NCI-H774 (cell line): ENCODE measurements at places on chromosomes 2 and 18.

DNA sequence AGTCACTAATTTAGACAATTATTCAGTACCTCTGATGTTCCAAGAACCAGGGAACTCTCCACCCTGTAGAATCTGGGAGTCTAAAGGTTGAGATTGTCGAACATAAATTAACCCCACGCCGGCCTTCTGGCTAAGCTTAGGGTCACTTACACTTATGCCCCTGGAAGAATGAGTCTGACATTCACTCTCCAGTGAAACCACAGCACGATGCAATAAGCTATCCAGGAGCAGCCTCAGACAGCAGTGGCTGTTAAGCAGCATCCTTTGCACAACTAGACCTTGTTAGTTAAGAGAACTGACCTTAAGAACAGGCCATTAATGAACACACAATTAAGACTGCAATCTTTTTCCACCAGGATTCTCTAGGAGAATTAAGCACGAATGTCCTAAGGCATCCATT, 25.0 kb downstream of the SH3YL1 start:
- no peak for DNase-seq

DNA sequence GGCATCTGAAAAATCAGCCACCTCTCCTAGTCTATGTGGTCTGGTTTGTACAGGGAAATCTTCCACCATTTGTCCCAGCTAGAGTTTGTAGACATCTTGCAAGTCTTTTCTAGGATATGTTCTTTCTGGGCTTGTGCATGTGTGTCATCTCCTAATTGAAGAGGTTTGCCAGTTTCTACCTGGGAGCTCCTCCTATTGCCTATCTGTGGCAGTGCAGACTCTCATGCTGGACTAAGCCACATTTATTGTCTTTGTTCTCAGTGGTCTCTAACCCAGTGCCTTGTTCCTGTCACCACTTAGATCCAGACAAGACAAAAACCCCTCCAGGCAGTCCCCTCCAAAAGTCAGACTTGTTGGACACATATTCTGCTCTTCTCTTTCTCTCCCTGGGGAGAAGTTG, 72.0 kb upstream of the MRPS9 start:
- no peak for DNase-seq

DNA sequence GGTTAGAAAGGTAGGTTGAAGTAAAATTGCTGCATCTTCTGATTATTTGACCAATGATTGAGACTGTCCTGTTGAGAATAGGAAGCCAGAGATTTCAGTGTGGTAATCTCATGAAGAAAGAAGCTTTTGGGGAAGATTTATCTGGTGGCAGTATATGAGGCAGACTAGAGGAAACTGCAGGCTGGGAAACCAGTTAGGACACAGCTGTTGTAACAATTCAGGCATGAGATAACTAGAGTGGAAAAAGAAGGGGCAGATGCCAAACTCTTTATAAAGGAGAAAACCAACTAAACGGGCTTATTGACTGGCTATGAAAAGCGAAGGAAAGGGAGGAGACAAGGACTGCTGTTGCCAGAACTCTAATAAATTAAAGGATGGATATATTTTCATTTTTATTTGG, 155.6 kb downstream of the TTC27 start:
- DNase-seq = no peak

GRCh38 chr2:236975766-236976165, 109.9 kb upstream of the COPS8 start:
- DNase-seq = no peak

DNA sequence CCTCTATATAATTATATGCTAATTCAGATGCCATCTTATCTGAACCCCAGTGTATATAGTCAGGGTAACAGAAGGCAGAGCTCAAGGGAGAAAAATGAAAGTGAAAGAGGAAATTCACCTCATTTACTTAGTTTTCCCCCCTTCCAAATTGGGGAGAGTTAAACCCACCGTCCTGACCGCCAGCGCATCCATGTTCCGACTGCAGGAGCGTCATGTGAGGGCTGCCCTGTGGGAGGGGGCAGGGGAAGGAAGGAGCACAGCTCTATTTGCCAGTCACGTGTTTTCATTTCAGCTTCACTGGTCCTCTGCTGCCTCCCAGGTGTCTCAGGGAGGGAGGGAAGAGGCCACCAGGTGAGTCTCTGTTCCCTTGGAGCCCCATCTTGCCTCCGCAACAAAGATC, 13.2 kb downstream of the CNNM4 start:
- peak; percentile 15 for DNase-seq

GRCh38 chr2:45004562-45005191, 4.6 kb downstream of the SIX2 start:
- DNase-seq = no peak

DNA sequence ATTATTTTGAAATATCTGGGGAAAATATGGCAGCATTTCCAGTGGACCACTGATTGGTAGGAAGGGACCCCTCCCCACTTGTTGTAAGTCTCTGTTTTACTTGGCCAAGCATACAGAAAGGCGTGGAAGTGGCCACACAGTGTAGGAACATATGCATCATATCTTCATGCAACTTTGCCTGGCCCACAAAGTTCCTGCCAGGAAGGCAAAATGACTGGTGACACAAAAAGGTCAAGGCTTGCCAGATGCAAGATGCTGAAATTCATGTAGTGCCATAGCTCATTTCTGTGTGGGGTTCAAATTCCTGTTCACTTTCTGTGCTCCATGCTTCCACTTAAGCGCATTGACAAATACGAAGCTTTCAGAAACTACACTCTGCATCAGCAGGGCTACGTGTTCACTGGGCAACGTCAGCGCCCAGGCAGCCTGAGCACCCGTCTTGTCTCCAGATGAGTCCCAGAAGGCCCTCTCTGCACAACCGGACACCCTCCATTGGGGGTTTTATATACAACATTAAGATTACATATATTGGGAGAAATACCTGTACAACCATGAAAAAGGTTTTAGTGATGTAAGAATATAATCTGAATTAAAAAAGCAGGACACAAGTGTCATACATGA, 3.6 kb downstream of the DYNC2LI1 start:
- DNase-seq = no peak

DNA sequence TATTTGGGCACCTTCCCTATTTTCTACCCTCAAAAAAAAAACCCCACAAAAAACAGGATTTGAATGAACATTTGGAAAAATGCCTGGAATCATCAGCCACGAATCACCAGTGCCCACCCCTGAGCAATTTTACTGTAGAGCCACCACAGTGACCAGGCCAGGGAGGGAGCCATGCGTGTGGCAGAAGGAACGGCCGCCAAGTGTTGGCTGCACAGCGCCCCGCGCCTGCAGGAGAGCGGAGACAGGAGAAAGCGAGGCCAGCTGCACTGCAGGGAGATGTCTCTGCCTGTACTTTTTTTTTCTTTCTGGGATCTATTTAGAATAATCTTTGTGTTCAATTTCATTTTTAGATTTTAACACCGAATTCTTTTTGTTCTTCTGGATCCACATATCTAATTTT, 269.3 kb upstream of the RAB12 start:
- DNase-seq = no peak

- no peak for DNase-seq
These were observed 55.5 kb upstream of the RNF152 start for GRCh38 chr18:61948281-61948741.

- no peak for DNase-seq
These were observed 63.0 kb upstream of the STPG4 start for GRCh38 chr2:47218066-47218581.

DNA sequence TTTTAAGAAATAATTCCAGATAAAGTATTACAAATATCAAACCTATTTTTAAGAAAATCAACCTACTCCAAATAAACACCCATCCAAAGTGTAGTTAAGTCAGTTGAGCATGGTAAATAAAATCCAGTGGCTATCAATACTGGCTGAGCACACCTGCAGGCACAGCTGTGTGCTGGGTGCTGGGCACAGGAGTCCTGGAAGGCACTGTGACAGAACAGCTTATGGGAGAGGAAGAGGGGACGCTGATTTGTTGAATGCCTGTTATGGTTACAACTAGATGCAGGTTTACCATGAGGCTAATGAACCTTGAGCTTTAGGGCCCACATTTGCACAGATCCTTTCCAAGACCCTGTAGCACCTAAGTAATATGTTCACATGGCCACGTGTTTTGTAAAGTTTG, 202.7 kb downstream of the MTX2 start:
- DNase-seq = no peak

DNA sequence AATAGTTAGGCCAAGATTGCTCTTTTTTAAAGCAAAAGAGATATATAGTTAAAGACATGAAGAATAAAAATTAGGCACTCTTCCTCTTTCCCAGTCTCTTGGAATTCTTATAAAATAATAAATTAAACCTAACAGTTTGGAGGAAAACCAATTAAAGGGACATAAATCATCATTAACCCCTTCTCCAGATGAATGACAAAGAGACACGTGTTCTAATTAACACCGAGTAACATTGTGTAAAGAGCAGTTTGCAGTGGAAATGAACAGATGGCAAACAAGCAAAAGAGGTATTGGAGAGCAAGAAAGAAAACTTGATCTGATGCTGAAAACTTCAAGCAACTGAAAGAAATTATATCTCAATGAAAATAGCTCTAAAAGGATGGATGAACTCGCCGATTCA, 48.4 kb downstream of the BCL2 start:
- DNase-seq = peak; percentile 3

DNA sequence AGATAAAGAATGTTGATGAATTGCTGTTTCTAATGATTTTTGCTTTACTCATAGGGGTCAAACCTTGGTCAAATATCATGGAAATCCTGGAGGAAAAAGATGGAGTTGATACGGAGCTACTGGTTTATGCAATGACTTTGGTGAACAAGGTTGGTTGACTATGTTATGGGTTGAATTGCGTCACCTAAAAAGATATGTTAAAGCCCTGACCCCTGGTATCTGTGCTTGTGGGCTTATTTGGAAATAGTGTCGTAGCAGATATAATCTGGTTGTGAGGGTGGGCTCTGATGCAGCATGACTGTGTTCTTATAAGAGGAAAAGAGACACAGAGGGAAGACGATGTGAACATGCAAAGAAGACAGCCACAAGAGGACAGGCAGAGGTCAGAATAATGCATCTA, 226.2 kb downstream of the TPGS2 start:
- DNase-seq = no peak

DNA sequence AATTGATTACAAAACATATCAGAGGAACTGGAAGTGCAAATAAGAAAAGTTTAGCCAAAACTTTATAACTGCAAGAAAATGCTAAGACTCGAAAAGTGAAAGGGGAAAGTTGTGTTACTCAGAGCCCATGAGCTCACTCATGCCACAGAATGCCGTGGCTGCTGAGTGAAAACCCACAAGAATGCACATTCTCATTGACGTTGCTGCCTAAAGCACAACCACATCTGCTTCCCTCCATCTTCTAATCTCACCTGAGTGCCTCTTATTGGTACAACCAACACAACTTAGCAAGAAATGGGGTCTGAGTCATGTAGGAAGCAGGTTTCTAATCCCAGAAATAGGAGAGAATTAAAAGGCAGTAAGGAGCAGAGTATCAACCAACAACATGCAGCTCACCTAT, 259.7 kb downstream of the LNPK start:
- no peak for DNase-seq

GRCh38 chr2:111148925-111149324, 28.2 kb downstream of the BCL2L11 start:
- DNase-seq = no peak

DNA sequence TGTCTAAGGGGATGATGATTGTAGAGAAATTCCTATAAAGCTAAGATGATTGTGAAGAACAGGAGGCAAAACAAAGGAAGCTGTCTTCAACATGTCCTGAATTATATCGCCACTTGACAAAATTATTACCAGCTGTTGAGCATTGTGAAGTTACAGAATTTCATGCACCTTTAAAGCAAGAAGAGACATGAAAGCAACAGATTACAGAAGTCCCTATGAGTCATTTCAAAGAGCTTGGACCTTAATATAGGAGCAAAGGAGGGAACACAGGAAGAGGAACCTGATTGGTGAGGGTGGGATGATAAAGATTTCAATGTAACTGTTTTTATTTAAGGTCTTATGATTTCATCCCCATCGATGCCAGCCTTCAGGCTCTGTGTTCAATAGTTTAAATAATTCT, 526.9 kb upstream of the HNMT start:
- DNase-seq = no peak

GRCh38 chr18:57337890-57338289, 14.5 kb upstream of the ST8SIA3 start:
- DNase-seq = no peak

- no peak for DNase-seq
These were observed 522.8 kb downstream of the MBD2 start for GRCh38 chr18:53701697-53702096.

- DNase-seq = no peak
These were observed 16.9 kb downstream of the SLC66A2 start for GRCh38 chr18:79934311-79935097.

DNA sequence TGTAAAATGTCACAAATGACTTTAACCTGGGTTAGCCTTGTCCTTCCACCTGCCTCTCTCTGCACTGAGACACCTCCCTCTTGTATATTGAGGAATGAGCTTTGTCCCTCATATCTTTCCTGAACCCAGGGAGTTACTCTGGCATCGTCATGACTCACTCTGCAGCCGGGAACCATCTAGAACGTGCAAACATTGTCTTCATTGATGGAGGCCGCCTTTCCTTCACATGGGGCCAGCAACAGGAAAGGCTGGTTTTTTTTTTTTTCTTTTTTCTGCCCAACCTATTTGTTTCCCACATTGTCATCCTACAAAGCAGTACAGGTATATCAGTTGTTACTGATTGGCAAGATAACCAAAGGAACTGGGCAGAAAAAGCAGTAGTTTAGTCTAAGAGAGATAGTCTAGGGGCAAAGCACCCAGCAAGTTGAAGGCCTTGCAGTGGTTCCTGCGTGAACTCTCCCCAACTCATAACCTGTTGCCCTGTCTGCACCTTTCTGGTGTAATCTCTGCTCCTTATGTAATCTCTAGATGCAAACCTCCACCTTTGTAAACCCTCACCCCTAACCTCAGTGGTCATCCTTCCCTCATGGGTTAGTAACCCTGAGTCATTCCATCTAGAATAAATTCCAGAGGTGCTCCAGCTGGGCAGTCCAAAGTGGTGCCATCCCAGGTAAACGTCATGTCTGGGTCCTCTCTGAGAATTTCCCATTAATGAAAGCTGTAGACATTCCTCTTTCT, 38.3 kb downstream of the SLC40A1 start:
- no peak for DNase-seq

- no peak for DNase-seq
These were observed 66.5 kb downstream of the CLHC1 start for GRCh38 chr2:55165626-55166025.

DNA sequence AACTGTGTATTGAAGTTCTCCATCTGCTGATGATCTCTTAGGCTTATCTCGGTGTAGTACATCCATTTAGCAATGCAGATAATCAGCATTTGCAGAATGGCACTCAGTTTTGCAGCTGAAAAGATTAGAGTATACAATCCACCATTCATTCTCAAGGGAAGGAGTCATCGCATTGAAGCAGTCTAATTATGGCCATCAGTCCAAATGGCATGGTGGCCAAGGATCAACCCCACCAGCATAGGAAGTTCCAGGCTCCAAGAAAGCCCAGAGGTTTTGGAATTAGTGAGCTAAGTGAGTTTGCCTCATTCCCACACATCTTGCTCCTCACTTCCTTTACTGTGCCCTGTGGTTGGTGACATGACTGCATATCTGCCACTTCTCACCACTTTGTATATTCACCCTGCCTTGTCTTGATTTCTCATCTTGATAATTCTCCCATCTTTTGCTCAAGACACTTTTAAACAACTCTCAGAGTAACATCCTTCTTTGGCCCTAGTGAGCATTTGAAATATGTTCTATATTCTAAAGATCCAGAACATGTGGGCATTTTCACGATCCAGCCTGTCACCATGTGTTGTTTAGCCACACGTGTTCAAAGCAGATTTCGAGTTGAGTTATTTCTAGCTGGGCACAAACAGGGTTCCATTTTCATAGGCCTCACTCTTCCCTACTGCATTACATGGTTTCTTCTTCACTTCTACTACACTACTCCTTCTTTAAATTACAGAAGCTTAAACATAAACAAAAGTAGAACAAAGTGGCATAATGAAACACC, 1119.8 kb downstream of the TSN start:
- DNase-seq = no peak

- no peak for DNase-seq
These were observed 335.0 kb upstream of the NT5C1B start for GRCh38 chr2:18924386-18924785.
